Panc1 (cell line): ENCODE measurements at places on chromosomes 5 and 9.

DNA sequence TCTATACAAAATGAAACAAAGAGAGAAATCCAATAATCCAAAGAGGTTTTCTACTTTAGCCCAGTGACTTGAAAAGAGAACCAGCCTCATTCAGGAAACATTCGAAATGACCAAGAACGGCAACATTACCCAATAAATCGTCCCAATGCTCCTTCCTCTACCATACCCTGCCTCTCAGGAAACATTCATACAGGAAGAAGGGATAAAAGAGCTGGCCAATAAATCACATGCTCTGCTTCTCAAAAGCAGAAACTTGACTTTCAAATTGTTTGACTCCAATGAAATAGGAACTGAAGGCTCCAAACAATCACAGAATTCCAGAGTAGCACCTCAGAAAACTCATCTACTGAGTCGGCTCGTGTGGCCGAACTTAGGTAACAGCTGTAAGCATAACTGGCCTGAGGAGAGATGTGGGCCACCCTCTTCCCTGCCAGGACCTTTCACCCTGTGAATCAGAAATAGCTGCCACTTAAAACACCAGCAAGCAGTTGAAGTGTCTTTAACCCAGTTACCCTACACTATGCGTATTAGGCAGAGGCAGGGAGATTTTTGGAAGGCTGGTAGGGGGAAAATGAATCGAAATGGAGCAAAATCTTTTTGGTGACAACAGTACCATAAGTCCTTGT, 14.6 kb downstream of the ARL15 start:
- no peak for DNase-seq

DNA sequence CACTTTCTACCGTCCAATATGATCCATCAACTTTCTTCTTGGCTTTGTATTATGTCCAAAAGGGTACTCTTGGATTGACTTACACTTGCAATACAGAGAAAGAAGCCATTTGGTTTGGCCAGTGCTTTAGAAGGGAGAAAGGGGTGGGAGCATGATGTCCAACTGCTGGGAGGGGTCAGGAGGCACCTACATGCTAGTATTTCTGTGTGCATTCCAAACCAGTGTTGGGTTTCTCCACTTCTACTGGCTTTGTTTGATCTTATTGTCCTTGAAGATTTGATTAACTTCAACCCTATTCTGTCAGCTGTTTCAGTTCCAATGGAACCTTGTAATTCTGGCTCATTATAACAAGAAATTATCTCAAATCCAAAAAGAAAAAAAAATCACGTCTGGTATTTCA, 27.6 kb downstream of the CYSTM1 start:
- DNase-seq, result no peak

- DNase-seq, result no peak
Measured at GRCh38 chr5:165263536-165263935, 1758.1 kb downstream of the MAT2B start.

GRCh38 chr5:65895891-65896290, 30.5 kb upstream of the ERBIN start:
- DNase-seq, result no peak

GRCh38 chr5:43785198-43785597, 182.2 kb downstream of the NNT start:
- DNase-seq, result no peak

- no peak for DNase-seq
Measured at GRCh38 chr9:97558701-97559101, 57.2 kb downstream of the TMOD1 start.

DNA sequence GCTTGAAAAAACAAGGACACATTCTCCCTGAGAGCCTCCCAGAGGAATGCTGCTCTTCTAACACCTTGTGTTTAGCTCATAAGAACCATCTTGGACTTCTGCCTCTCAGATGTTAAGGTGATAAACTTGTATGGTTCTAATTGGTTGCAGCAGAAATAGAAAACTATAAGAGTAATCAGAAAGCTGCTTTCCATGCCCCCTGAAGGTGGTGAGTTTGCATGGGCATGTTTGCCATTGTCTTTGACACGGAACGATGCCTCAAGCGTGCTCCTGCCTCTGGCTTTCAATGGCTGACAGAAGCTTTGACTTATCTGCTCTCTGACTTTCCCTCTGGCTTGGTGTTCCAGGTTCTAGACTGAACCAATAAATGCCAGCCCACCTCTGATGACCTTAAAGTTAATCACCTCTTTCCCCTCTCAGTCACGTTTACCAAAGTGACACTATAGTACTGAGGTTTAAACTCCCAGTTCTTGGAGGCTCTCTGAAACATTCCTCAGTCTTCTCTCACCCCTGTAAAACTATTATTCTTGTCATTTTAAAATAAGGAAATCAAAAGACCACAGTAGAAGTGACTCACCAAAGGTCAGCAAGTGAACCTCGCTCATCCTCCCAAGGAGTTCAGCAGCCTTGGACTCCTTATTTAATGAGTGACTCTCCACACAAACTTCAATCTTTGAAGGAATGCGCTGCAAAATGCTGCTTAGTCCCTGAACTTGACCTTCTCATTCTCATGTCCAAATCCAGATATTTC, 103.6 kb downstream of the PIK3R1 start:
- DNase-seq, result no peak

DNA sequence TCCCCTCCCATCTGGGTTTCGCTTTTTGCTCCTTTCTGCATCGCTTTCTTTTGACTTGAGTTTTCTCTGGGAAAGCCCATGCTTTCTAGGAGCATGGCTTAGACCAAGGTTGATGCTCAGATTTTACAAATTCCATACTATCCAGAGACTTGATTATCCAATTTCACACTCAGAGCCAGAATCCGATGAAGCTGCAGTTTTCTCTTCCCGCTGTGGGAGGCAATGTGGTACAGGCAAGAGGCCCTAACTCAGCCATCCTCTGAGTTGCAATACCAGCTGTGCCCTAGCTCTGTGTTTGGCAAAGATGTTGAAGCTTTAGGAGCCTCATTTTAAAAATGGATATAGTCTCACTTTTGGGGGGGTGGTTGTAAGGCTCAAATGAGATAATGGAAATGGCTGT, 85.1 kb downstream of the BRINP1 start:
- DNase-seq, result no peak

GRCh38 chr5:45507178-45507577, 189.0 kb downstream of the HCN1 start:
- DNase-seq, result no peak

DNA sequence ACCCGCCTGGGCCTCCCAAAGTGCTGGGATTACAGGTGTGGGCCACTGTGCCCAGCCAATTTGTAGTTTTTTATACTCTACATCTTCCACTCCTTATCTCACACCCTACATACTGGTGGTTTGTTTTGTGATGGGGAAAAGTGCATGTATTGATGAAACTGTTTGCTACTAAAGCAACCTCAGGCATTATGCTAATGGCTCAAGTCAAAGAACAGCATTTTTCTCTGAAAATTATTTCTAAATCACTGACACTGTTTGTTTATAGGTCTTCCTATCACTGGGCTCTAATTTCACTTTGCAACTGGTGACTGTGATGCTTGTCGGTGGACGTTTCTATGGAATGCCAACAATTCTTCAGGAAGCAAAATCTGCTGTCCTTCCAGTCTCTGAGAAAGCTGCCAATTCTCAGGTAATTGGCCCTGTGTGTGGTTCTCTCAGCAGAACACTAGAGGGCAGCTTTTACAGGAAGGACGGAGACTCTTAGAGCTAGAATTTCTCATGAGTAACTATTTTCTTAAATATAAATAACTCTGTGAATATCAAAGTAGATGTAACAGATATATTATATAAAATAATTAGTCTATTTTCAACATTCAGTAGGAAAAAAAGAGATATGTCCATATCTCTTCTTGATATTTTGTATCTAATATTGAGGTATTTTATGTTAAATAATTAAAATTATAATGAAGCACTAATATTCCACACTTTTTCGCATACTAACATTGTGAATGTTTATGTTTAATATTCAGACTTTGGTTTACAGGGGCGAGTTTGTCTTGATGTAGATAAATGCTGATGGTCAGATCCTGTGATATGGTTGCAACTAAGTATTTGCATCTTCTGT, 244.1 kb downstream of the ADGRV1 start:
- DNase-seq, result peak; percentile 24

DNA sequence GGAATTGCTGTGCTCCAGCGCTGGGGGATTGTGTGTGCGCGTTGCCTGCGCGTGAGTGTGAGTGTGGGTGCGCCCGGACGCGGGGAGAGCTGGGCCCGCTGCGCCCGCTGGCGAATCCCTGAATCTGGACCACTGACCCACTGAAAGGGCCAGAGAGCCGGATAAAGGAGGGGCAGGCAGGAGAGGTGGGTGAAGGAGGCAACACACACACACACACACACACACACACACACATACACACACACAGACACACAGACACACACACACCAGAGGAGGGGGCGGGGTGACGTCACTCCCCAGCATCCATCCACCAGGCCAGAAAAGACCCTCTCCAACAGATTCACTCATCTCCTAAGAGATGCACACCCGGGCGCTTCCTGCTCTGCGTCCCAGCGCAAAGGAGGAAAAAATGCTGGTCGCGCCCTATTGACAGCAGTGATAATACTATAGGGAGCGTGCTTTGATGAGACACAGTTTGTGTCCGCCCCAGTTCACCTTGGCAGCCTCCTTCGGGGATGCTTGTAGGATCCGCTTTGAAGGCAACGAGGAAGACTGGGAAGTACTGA, 1059.1 kb upstream of the DMAC1 start:
- DNase-seq, result no peak

DNA sequence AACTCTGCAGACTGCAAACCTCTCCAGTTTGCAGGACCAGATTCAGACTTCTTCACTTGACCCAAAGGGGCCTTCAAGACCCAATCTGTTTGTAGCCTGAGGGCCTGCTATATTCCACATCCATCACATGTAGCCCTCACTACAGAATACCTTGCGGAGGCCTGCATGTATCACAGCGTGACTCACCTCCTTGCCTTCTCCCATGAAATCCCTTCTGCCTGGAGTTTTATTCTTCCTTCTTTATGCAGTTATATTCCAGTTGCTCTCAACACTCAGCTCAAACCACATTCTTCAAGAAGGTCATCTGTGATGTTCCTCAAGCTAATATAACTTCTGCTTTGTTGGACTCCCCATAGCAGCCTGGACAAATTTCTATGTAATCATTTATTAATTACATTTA, 198.5 kb upstream of the PTGER4 start:
- no peak for DNase-seq

DNA sequence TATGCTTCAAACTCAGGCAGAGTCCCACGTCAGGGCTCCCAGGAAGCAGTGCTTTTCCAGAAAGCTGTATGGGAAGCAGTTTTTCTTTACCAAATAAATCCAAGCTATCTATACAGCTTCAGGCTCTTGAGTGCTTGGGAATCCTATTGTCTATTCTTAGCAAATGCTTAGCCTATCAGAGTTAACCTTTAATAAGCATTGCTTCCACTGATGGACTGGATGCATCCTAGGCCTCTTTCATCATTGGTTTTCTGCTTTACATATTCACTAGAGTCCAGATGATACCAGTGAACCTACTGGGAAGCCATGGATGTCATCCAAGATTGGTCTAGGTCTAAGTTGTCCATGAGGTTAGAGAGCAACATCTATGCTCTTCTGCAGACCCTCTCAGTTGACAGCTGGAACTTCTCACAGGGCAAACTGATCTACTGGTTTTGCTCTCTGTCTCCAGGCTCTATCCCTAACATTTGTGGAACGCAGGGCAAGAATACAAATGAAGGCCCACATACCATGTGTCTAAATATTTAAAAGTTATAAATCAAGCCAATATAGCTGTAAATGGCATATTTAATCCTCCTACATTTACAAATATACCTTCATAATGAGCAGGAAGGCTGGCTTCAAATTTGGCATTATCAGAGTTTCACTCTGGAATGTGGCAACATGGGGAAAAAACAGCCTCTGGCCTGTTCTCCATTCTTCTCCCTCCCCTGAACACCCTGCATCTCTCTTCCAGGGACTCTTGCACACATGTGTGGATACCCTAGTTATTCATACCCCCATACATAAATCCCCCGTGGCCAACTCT, 49.8 kb upstream of the PLPP1 start:
- no peak for DNase-seq

- no peak for DNase-seq
Measured at GRCh38 chr5:177310757-177311391, 824 bp downstream of the MXD3 start.

- peak; percentile 41 for DNase-seq
Measured at GRCh38 chr5:151298063-151298855, 5.3 kb downstream of the SLC36A3 start.

DNA sequence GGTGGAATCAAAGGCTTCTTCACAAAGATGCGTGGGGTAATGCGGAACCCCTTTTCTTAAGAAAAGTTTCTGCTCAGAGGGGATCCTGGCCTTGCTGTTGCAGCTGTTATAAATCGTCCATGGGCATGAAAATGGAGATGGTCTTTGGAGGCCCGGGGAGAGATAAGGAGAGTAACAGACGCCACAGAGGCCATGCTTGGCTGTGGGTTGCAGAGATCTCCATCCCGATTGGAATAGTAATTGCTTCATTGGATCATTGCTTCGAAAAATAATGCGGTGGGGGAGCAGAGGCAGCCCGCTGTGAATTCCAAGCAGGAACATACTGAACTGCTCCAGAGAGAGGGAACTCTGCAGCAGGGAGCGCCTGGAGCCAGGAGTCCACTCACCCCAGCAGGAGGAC, 55.5 kb downstream of the C5orf15 start:
- no peak for DNase-seq

- DNase-seq, result no peak
Measured at GRCh38 chr9:126581893-126582292, 31.8 kb upstream of the LMX1B start.

- DNase-seq, result no peak
Measured at GRCh38 chr9:130157079-130157478, 15.1 kb upstream of the NCS1 start.

- DNase-seq, result no peak
Measured at GRCh38 chr9:16304301-16304700, 566.2 kb downstream of the BNC2 start.

- DNase-seq, result no peak
Measured at GRCh38 chr9:123097430-123098095, 64.1 kb downstream of the GPR21 start.

- peak; percentile 13 for DNase-seq
Measured at GRCh38 chr5:19853616-19854240, 134.3 kb downstream of the CDH18 start.

GRCh38 chr5:164784230-164784629, 1278.8 kb downstream of the MAT2B start:
- DNase-seq, result no peak

- no peak for DNase-seq
Measured at GRCh38 chr9:97573482-97574073, 59.6 kb downstream of the TSTD2 start.

- no peak for DNase-seq
Measured at GRCh38 chr5:60827201-60827600, 16.9 kb downstream of the ELOVL7 start.

DNA sequence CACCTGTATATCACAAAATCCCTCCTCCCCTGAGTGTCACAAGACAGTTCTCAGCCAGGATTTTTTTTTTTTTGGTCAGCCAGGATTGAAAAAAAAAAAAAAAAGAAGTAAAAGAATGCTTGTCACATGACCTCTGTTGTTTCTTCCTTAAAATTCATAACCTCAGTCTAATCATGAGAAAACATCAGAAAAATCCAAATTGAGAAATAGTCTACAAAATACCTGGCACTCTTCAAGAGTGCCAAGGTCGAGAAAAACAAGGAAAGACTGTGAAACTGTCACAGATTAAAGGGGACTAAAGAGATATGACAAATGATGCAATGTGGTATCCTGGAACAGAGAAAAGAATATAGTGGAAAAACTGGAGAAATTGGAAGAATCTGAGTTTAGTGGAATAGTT, 58.5 kb upstream of the SUB1 start:
- DNase-seq, result no peak
